ENCODE measurements at places on chromosomes 4 and X.
A peak's percentile ranks its signal among the peaks of the same experiment; 100 is the strongest.

GRCh38 chr4:65653740-65654361 lies 16.4 kb downstream of the EPHA5 start:
- no peak for DNase-seq

GRCh38 chrX:150841456-150842197 lies 56.8 kb downstream of the CD99L2 start:
- peak; percentile 8 for DNase-seq

GRCh38 chr4:11799196-11799595 lies 370.5 kb upstream of the HS3ST1 start:
- no peak for DNase-seq

DNA sequence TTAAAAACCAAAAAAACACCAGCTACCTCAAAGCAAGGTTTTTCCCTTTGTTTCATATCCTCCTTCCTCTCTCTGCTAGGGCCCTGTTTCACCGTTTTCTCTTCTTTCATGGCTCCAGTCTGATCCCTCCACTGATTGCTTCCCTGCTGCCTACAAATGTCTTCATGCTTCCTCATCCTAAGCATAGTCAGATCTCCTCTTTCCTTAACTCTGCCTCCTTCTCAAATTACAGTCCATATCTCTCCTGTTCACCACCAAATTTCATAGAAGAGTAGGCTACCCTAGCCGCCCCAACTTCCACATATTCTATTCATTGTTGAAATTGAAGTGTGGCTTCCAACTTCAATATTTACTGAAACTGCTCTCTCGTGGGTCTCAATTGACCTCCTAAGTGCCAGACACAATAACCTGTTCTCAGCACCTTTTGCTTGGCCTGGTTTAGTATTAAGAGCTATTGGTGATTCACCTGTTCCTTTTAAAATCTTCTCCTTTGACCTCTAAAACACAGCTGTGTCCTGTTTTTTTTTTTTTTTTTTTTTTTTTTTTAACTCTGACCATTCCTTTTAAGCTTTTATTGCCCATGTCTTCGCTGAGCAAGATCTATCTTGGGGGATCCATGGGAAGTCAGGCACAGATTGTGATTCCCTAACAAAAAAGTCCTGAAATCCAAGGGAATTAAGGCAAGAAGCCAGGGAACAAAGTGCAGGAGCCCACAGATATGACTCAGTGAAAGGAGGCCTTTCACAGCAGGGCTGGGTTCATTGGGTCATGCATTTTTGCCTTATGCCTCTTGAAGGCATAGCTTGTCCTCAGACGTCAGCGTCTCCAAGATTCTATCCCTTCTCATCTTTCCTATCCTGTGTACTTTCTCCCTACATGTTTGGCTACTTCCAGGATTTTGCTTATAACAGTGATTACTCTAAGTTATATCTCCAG lies 85.4 kb downstream of the RPS3A start:
- DNase-seq, result peak; percentile 51

DNA sequence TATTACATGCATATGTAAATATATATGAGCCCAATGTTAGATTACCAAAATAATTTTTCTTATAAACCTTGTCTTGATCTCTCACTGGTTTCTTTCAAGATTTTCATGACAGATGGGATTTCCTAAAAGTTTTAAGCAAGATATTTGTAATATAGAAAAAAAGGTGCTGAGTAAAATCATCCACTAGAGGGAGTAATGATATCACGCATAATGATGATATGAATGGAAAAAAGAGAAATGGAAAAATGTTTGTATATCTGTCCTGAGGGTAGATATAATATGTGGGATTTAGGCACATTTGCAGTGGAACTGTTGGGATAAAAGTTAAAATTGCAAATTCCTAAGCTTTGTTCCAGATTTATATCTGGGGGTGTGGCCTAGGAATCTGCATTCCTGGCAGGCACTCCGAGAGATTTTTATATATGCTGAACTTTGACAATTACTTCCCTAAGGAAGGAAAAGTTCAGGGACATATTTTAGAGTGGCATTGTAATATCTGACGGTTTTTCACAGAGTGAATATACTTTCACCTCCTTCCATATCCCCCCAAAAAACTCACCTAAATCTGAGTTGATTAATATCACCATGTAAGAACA lies 60.5 kb downstream of the TMA16 start:
- peak; percentile 19 for DNase-seq

- no peak for DNase-seq
These were observed 253.5 kb downstream of the PCDH10 start for GRCh38 chr4:133402616-133403015.

DNA sequence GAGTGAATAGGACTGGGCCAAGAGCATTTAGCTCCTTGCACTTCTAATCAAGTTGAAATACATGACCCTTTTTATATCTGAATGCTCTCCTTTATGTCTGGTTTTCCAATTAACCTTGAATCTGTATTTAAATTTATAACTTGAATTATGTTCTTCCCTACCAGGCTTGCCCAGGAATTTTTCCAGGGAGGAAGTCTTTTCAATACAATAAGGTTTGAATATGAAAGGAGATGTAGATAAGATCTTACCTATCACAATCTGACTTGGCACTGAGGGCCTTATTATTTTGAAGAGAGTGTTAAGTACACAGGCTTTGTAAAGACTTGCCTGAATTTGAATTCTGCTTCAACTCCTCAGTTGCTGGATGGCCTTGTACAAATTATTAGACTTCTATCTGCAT lies 555.7 kb downstream of the PCDH7 start:
- DNase-seq, result no peak

DNA sequence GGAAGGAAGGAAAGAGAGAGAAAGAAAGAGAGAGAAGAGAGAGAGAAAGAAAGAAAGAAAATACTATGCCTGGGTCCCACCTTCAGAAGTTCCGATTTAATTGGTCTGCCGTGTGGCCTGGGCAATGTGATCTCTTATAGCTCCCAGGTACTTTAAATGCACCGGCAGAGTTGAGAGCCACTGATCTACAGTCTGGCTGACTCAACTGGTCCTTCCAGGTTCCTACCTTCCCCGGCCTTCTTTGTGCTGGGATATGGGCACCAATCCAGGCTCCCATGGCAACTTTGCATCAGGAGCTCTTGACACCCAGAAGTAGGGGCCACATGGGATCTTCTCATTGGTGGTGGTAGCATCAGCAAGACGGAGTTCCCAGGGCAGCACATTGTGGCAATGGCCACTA lies 186.5 kb upstream of the ATP6AP2 start:
- DNase-seq, result no peak

GRCh38 chr4:152828122-152828521 lies 48.4 kb downstream of the ARFIP1 start:
- DNase-seq, result no peak

All from fibroblast of upper back skin (primary cell).